ENCODE measurements at places on chromosomes 7 and 10.
A peak's percentile ranks its signal among the peaks of the same experiment; 100 is the strongest.

DNA sequence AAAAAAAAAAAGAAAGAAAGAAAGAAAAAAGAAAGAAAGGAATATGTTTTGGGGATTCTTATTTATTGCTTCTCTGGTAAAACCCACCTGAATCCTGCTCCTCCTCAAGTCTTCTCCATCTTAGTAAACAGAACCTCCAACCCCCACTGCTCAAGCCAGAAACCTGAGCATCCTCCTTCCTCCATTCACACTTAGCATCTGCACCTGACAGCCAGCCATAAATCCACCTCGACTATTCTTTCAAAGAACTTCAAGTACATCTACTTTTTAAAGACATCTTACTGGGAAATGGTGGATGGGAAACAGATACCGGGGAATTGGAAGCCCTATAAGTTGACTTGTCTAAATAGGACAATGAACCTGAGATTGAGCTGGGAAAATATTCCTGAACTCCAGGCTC is 519.9 kb upstream of the DPP6 start:
- no peak for DNase-seq

GRCh38 chr10:114024876-114025610 is 18.6 kb upstream of the ADRB1 start:
- DNase-seq: no peak

- no peak for DNase-seq
These were observed 203.6 kb upstream of the NPSR1 start for GRCh38 chr7:34454381-34454780.

- no peak for DNase-seq
These were observed 21.4 kb upstream of the PARP12 start for GRCh38 chr7:140084142-140084655.

DNA sequence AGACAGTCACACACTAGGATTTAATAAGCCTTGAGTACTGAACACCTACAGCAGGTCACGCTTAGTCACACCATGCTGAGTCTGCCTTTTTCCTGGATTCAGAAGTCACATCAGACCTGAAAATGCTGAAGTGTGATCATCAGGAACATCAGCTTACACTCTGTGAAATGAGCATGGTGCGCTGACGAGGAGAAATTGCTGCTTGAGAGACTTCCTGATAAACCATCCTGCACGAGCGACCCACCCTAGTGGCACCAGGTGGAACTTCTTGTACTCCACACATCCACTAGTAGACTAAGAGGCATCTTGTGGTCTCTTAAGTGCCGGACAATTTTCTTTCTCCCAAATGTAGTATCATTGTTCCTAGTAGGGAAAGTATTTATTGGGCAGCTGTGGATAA is 51.8 kb upstream of the MRLN start:
- DNase-seq: peak; percentile 21

DNA sequence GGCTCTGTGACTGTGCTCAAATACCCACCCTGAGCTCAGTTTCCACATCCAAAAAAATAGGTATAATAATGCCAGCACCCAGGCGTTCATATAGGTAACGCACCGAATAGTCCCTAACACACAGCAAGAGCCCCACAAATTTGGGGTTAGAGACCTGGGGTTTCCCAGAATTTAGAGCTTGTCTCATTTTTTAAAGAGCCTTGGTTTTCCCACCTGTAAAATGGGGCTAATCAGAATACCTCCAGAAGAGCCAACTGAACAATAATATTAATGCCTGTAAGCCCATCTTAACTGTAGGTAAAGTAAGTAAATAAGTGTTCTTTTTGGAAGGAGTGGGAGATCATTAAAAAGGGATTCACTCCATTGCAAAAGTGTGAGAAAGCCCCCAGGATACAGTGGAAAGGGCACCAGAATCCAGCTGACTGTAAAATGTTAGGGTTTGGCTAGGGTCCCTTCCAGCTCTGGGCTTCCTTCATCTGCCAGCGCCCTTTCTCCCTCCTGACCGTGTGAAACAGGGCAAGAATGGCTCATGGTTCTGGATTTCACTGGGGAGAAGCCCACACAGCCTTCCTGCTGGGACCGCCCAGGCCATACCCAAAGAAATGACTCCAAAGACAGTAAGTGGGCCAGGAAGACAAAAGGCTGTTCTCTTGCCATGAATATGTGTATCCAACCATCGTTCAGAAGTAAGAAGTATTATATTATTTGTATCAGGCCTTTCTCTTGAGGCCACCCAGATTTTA is 2.1 kb downstream of the MTURN start:
- DNase-seq: no peak

DNA sequence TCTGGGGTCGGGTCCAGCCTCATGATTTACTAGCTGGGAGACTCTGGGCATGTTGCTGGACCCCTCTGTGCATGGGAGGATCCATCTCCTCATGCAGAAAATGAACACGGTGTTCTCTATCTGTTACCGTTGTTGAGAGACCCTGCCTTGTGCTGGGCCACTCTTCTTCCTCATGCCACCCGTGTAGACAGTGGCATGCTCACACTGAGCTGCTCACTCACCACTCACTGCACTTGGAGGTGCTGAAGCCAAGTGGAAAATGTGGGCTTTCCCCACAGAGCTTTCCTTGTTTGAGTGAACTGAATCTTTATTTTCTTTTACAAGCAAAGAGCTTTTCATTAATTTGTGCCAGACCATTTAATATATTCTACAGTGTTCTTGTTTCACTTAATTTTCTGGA is 77.5 kb upstream of the GDF10 start:
- no peak for DNase-seq

DNA sequence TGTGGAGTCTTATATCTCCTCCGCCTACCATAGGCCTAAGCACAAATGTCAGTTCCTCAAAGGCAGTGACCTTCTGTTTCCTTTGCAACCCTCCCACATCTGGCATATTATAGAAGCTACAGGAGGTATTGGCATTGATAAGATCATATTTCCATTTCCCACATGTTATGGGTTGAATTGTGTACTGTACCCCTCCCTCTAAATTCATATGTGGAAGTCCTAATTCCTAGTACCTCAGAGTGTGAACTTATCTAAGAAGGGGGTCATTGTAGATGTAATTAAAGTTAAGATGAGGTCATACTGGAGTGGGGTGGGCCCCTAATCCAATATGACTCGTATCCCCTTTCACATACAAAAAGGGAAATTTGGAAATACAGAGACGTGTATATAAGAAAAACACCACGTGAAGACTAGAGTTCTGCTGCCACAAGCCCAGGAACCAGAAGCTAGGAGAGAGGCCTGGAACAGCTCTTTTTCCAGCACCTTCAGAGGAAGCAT is 6.1 kb upstream of the LAMB4 start:
- no peak for DNase-seq

DNA sequence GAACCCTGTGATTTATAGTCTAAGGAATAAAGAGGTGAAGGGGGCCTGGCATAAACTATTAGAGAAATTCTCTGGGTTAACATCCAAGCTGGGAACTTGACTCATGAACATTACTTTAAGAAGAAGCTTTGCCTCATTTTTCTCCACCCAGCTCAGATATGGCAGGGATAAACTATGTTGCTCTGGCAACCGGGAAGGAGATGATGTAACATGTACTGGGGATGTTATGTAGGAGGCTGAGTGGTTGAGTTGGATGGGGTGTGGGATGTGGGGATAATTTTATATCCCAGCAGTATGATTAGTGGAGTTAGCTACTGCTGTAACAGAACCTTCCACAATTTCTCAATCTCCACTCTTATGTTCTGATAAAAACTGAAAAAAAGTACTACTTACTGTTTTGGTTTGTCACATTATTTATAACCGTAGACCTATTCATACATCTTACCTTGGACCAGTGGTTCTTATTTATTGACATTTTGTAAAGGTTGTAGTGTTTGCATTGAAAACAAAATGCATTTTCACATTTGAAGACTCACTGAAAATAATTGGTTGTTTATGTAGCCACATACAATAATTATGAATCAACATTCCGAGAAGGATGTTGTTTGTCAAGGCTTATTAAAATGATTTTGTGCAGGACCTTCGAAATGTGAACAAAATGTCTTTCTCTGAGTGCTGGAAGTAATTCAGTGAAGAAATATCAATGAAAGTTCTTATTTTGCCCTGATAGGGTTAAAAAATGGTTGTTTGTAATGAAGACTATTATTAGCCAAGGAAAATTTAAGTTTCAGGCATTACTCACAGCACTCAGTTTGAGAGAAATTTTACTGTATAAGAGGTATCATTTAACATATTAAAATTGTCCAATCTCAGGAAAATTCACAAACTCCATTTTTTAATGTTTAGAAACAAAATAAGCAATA is 1.3 kb downstream of the OR2F2 start:
- no peak for DNase-seq

DNA sequence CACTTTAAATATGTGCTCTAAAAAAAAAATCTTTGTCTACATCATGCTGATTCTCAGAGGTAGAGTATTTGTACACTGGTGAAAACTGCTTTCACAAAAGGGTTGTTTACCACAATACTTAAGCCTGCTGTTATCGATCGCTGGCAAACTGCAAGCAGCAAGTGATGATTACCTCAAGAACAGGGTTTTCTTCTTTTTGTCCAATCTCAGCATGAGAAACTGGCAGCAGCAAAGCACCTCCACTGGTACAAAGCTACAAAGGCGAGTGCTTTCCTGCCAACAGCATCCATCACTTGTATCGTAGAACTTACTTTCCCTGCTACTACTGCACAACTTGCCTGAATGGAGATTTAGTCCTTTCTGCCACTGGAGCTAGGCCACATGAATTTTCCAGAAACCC is 276.5 kb downstream of the DGKB start:
- DNase-seq: no peak

GRCh38 chr7:138074540-138074939 is 1.7 kb upstream of the AKR1D1 start:
- no peak for DNase-seq

DNA sequence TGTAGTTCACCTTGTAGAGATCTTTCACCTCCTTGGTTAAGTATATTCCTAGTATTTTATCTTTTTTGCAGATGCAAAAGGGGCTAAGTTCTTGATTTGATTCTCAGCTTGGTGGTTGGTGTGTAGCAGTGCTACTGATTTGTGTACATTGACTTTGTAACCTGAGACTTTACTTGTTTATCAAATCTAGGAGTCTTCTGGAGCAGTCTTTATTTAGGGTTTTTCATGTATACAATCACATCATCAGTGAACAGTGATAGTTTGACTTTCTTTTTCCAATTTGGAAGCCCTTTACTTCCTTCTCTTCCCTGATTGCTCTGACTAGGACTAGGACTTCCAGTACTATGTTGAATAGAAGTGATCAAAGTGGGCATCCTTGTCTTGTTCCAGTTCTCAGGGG is 33.8 kb downstream of the GPR22 start:
- DNase-seq: no peak

DNA sequence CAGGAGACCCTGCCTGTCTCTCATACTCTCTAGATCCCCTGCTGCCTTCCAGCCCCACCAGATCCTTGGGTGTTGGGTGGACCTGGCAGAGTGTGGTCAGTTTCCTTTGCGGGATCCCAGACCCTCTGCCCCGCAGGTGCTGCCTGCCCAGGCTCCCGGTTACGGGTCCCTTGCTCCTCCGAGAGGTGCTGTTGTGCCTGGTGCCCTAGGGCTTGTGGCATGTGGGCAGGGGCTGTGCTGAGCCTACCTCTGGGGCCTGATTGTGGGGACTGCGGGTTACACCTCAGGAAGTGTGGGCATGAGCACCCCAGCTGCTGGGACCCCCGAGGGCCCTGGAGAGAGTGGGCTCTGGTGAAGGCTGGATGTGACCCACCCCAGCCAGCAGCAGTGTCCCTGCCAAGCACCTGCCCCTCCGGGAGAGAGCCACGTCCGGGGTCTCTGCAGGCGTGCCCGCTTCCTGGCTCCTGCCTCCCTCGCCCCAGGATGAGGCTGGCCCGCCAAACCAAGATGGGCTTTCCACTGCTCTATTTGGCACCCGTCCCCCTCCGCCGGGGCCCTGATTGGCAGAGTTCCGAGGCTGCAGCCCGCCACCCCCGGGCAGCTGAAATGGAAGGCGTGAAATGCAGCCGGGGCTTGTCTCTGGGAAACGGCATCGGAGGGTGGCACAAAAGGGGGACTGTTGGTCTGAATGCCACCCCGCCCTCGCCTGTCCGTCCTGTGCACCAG is 17.0 kb downstream of the CLIP2 start:
- DNase-seq: no peak

DNA sequence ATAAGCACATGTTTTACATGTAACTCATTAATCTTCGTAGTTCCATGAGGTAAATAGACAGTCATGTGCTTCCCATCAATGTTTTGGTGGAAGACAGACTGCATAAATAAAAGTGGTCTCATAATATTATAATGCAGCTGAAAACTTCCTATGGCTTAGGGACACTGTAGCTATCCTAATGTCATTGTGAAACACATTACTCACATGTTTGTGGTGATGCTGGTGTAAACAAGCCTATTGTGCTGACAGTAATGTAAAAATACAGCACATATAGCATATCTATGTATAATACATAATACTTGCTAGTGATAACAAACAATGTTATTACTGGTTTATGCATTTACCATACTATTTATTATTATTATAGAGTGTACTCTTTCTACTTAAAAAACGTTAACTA is 37.2 kb upstream of the PLXDC2 start:
- DNase-seq: no peak

DNA sequence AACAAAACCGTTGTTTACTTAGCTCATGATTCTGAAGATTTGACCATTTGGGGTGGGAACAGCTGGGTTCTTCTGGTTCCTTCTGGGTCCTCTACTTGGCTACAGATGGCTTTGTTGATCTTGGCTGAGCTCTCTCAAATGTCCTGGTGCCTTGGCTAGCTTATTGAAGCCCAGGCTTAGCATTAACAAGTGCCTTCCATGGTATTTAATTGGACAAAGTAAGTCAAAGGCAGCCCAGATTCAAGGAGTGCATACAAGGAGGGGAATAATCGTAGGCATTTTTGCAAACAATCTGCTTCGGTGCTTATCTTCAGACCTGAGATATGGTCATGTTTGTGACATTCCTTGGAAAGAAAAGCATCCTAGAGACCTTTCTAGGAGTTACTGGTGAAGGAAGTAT is 81.4 kb downstream of the ADCYAP1R1 start:
- no peak for DNase-seq

GRCh38 chr10:132458586-132459300 is 61.7 kb downstream of the PWWP2B start:
- DNase-seq: peak; percentile 61

GRCh38 chr7:151139071-151139790 is 28.3 kb downstream of the GBX1 start:
- no peak for DNase-seq

GRCh38 chr7:463817-464453 is 55.7 kb downstream of the PDGFA start:
- DNase-seq: no peak

- DNase-seq: no peak
These were observed 61.2 kb downstream of the EXOC4 start for GRCh38 chr7:133314084-133314483.

- no peak for DNase-seq
These were observed 48.2 kb upstream of the AMPH start for GRCh38 chr7:38679419-38679818.

GRCh38 chr7:99739699-99740572 is 4.9 kb upstream of the CYP3A7 start:
- DNase-seq: no peak

- DNase-seq: peak; percentile 7
These were observed at the start of gene GRM3 for GRCh38 chr7:86643561-86644281. Gene GRM3, plus strand, starts transcription at chr7:86643909. Its CDS starts 121,237 bp downstream, at chr7:86765146.

GRCh38 chr10:49071160-49071761 is 44.1 kb downstream of the VSTM4 start:
- no peak for DNase-seq

- no peak for DNase-seq
These were observed 92.6 kb downstream of the CHST15 start for GRCh38 chr10:124000792-124001201.

GRCh38 chr7:121404348-121404747 is 8.2 kb upstream of the FAM3C start:
- DNase-seq: no peak

- no peak for DNase-seq
These were observed 36.4 kb downstream of the CABCOCO1 start for GRCh38 chr10:61698968-61699655.

GRCh38 chr7:83517035-83517700 is 131.8 kb downstream of the SEMA3E start:
- DNase-seq: no peak
